ENCODE measurements at places on chromosomes 7 and 10.

DNA sequence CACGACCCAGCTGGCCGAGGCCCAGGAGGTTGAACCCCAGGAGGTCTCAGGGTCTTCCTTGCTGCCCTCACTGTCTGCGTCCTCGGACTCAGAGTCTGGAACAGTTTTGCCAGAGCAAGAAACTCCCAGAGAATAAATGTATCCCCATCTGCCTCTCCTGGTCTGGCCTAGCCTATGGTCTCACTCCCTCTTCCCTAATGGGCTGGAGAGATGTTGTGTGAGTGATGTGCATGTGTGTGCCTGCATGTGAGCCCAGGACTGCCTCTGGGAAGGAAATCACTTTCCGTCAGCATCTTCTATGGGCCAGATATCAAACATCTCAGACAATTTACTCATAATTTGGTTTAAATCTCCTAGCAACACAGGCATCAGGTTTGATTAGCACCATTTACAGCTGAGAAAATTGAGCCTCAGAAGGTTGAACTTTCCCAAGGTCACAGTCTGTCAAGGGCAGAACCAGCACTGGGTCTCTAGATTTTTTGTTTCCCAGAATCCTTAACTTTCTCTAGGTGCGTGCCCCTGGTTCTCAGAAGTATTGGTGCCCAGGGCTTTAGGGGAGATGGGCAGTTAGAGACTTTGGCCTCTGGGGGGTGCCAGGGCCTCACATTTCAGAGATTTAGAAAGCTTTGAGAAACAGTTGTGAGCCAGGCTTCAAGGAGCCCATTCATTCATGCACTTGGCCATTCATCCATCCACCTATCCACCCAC lies 4.9 kb downstream of the TMEM270 start:
- no peak for DNase-seq

GRCh38 chr10:79380946-79381721 lies 33.9 kb downstream of the PPIF start:
- no peak for DNase-seq

DNA sequence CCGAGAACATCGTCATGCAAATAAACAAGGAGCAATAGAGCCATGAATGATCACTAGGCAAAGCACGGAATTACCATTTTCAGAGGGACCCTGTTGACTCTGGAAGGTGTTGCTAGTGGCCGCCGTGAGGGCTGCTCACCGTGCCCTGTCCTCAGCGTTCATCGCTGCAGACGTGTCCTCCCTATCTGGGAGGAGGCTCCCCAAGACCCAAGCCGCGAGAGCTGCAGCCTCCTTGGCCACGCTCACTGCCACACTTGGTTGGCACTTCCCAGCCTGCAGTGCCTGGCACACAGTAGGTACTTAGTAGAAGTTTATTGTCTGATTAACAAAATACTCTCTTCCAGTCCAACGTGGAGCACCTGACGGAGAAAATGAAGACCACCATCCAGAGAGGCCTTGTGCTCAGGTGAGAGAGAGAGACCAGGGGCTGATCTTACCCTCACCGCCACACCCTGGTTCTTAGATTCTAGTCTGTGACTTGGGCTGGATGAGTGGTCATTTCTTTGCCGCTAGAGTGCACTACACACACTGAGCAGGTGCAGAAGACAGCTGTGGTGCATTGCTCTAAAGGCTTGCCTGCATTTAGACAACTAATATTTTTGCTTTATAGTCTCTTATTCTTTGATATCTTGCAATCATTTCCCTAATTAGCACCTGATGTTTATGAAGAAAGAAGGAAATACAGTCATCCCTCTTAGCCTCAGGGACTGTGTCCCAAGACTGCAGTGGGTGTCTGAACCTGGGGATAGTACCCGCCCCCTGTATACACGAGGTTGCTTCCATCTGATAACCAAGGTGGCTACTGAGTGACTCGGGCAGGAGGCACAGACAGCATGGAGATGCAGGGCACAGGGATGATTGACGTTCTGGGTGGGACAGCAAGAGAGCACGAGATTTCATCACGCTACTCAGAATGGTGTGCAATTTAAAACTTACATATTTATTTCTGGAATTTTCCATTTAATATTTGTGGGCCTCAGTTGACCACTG lies 40.3 kb downstream of the PITRM1 start:
- no peak for DNase-seq

DNA sequence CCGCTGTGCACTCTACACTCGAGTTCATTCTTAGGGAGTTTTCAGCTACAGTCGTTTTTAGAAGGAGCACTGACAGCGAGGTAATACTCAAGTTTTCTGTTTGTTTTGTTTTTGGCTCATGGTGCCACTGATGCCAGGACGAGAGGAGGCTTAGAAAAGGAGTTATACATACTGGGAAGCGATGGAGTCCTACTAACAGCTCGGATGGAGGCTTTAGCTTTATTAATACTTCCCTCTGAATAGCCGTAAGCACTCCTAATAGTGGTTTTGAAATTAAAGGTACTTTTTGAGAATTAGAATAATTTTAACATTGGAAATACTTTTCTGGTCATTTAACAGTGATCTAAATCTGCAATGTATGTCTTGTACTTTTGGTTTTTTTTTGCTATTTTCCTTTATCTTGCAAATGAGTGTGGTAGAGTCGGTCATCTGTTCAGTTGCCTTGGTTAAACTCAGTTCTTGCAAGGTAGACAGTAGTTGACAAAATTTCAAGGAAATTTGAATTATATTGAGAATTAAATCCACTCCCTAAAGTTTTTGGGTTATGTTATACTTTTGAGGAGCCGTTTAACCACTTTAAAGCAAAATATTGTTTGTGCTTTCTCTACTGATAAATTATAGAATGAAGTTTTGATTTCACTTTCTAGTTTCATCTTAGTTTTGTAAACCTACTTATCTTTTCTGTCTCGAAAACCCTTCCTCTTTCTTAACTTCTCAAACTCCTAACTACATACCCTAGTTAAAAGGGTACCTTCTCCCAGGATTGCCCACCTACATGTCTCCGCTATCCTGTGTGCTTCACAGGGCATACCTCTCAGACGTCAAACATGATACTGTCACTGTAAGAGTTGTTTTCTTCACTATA lies 1.5 kb downstream of the HBP1 start:
- no peak for DNase-seq

- DNase-seq: no peak
Measured at GRCh38 chr7:112452102-112452888, 2.0 kb downstream of the IFRD1 start.

GRCh38 chr7:42065942-42066341 lies 171.1 kb downstream of the GLI3 start:
- no peak for DNase-seq

DNA sequence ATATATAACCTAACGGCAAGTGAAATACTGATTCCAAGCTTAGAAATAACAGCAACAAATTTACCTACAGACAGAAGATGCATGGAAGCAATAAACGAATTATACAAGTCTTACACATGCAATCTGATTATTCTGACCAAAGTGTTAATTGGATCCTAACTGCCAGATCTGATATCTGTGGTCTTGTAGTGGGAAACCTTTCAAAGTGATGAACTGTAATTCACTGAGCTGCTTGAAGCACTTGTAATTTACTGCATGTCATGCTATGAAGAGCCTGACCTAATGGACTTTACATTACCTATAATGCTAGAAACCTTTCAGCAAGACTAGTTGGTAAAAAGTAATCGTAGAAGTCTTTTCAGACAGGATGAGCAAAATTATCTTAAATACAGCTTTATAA lies 205.6 kb downstream of the FOXP2 start:
- no peak for DNase-seq

GRCh38 chr10:77636967-77637531 lies 559 bp downstream of the KCNMA1 start:
- no peak for DNase-seq

GRCh38 chr7:30644286-30644955 lies 37.8 kb downstream of the CRHR2 start:
- DNase-seq: no peak

- no peak for DNase-seq
Measured at GRCh38 chr10:69160809-69161241, 19.2 kb upstream of the SUPV3L1 start.

DNA sequence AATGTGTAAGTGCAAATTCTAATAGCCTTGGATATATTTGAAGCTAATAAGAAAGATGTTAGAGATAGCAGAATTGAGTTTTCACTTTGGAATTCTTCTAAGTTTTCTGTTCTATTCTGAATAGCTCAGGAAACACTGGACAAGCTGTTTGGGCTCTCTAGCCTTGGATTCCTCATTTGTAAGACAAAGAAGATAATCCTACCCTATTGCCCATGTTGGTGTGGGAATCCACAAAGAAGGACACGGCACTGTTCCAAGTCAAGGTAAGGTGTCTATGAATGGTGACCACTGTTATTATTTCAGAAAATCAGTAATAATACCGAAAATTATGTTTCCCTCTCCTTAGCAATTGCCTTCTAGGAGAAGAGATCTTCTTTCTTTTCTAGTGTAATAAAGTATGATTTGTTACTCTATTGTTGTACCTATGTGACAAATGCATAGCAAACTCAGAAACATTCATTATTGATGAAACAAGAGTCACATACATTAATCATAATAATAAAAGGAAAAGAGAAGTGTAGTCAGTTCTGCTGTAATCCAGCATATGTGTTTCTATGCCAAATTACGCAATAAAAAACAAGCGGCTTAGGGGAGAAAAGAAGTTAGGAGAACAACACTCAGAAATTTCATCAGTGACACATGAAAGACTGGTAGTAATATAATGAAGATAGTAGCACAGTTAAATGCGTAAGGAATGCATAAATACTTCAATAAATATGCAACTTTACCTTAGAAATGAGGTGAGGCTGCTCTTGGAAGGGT lies 1012.3 kb upstream of the PHF14 start:
- DNase-seq: no peak

GRCh38 chr7:73352784-73353183 lies 24.8 kb downstream of the FKBP6 start:
- no peak for DNase-seq

GRCh38 chr10:47088656-47089354 lies 177.6 kb downstream of the PTPN20 start:
- no peak for DNase-seq

- DNase-seq: no peak
Measured at GRCh38 chr7:132141109-132141508, 435.2 kb downstream of the PLXNA4 start.

DNA sequence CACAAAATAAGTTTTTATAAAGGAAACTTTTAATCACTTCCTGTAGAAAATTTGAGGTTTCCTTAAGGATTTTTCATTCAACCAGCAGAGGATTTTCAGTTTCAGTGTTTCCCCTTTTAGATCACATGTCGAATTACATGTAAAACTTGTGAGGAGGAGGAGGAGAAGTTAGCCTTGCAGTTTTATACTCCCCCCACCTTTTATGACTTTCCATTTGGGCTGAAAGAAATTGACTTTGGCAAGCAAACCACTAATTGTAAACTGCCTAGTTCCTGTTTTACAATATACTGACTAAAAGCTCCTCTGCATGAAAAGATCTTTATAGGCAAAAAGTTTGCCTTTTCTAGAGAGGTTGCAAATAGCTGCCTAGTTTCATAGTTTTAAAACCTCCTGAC lies 3.0 kb downstream of the BAMBI start:
- DNase-seq: no peak

- DNase-seq: no peak
Measured at GRCh38 chr10:110432814-110433565, 64.7 kb upstream of the DUSP5 start.

DNA sequence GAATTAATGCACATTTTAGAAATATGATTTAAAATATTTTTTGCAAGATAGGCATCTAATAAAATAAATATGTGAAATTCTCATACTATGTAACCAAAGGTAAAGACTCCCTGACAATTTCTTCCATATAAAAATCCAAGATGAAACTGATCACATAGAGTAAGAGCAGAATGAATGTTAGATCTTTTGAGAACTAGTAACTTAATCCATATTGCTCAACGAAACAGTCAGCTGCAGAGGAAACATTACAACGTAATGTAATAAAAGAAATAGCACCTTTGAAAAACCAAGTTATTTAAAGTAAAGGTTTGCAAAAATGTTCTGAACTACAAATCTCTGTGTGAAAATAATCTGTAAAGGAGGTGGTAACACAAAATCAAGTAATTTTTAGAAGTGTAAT lies 28.8 kb downstream of the HACD1 start:
- DNase-seq: no peak

DNA sequence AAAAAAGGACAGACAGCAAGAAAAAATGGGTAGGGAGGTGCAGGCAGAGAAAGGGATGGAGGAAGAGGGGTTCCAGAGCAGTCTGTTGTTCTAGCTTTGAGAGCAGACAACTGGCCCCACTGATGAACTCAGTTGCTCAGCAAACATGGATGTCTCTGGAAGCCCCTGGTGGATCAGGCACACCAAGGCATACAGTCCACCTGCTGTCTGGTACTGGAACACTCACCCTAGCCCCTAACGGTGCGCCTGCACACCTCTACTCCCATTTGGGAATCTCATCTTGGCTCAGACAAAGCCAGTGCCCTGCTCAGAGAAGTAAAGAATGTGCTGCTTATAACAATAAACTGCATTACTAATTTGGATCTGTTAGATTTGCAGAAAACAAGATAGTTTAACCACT lies 7.7 kb downstream of the MACROH2A2 start:
- DNase-seq: no peak

- no peak for DNase-seq
Measured at GRCh38 chr7:17432793-17433192, 134.3 kb downstream of the AHR start.

- no peak for DNase-seq
Measured at GRCh38 chr7:44764081-44764480, 15.4 kb downstream of the ZMIZ2 start.

DNA sequence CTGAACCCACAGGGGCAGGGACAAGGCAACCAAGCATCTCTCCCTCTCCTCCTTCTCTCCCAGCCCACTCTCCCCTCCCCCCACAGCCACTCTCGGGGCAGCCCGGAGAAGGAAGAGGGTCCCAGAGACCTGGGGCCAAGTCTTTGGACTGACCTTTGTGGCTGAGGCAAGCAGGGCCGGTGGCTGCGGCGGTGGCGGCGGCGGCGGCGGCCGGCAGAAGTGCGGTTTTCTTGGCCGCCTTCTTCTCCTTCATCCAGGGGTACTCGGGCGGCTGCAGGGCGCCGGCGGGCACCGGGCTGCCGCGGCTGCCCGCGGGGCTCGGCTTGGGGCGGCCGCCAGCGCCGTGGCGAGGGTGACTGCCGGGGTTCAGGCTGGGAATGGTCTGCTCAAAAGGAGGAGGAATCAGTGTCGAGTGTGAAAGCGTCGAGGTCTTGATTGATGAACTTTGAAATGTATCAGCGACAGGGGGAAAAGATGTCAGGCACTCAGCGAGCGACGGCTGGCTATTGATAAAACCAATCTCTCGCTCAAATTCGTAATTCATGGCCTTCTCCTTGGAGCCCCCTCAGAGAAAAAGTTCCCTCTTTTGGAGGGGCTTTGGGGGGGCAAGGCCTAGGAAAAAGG lies 414 bp downstream of the HOXA2 start:
- DNase-seq: no peak

DNA sequence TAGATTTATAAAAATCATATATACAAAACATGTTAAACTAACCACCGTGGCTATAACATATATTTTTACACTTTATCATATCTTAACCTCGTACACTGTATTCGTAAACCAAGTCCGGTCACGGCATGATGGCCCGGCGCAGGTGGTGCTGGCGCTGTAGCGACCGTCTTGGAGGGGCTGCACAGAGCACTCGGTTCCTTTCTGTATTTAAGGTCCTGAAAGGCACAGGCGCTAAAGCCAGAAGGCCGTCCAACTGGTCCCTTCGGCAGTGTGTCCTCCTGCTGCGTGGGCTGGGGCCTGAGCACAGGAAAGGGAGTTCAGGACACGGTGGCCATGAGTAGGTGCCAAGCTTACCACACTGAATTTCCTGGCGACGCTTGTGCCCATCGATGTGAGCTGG lies 33.8 kb downstream of the AMZ1 start:
- no peak for DNase-seq
